LHCN-M2 (cell line): ENCODE measurements at places on chromosomes 6 and 20. TPM values are rescaled to one million over a fixed set of nuclear protein-coding genes. Genes with fewer than 3 reads are reported as not detected.
A peak's percentile ranks its signal among the peaks of the same experiment; 100 is the strongest.

DNA sequence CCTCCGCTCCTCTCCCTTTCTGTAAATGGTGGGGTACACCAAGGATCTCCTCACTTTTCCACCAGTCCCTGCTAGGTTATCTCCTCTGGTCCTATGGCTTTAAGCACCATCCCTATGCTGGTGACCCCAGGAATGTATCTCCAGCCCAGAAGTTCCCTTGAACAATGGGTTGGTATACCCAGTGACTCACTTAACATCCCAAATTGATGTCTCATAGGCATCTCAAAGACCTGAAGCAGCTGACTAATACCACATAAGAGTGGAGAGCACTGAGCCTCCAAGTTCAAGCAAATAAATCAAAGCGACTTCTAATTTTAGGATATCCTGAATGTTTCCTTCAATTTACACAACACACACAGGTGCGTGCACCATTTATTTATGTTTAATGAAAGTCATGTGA, 48.3 kb downstream of the ADGRF1 start:
- DNase-seq = peak; percentile 94

- no peak for DNase-seq
Measured at GRCh38 chr6:119348096-119348747, 1.3 kb downstream of the MAN1A1 start.

DNA sequence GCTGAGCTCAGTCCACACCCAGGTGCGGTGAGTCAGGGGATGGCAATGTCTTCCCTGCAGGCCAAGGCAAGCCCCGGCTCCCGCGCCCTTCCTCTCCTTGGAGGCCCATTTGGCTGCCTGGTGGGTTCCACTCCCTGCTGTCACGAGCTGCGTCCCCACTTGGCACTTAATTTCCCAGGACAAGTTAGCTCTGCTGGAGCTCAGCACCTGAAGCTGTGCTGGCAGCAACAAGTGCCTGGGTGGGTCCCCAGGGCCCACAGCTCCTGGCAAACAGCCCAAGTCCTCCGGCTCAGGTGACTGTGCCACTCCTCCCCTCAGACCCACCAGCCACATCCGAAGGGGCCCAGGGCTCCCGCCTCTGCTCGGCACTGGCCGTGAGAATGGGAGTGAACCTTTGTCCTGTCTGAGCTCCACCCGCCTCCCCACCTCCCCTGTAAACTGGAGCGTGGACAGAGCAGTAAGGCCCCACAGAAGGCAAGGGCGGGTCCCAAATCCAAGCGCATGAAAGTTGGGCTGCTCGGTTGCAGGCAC, 16.9 kb downstream of the LAMA5 start:
- DNase-seq = no peak

- no peak for DNase-seq
Measured at GRCh38 chr6:123150076-123150475, 154.0 kb downstream of the CLVS2 start.

GRCh38 chr6:39309942-39310531, 4.2 kb downstream of the KCNK17 start:
- peak; percentile 35 for DNase-seq

The NOX3 gene
- not detected in 2 replicates for total RNA-seq

GRCh38 chr6:133408543-133408942, 167.4 kb downstream of the EYA4 start:
- peak; percentile 55 for DNase-seq
